NCI-H524 (cell line): ENCODE measurements at places on chromosomes 11 and 22.

GRCh38 chr22:19844377-19845053, 10.2 kb downstream of the GNB1L start:
- no peak for DNase-seq

- DNase-seq = no peak
These were observed 8.6 kb upstream of the JAM3 start for GRCh38 chr11:134060316-134060715.

DNA sequence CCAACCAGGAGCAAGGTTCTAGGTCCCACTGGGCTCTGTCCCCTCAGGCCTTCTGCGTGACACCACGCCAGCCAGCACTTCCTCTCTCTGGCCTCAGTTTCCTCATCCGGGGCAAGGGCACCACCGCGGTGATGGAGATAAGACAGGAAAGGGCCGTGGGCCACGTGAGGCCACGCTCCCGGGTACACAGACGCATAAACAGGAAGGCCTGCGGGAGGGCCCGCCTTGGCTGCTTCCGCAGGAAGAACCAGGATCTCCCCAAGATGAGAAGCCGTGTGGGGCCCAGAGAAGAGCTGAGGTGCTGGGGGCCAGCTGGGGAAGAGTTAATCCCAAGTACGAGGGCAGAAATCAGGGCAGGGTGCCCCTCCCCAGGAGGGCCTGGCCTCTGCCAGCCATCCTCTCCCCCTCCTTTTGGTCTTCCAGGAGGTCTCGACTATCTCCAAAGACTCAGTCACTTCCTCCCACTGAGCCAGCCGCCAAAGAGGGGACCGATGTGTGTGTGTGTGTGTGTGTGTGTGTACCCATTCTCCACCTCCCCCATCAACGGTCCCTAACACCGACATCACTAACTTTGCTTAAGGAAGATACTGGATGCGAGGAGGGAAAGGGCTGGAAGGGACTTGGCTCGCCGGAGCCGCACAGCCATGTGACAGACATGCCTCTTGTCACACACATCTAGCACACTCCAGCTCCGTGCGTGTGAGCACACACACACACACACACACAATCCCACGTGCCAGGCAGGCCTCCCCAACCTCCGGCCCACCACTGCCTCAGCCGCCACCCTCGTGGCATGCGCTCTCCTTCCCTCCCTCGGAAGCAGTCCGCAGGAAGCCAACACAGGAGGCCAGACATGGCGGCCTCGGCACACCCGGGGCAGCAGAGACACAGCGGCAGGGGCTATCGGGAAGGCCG, 1.4 kb downstream of the MFNG start:
- DNase-seq = peak; percentile 24

- no peak for DNase-seq
These were observed 56.6 kb downstream of the JAM3 start for GRCh38 chr11:134125507-134125906.

GRCh38 chr11:126194121-126194543, 17.3 kb downstream of the RPUSD4 start:
- DNase-seq = peak; percentile 49

DNA sequence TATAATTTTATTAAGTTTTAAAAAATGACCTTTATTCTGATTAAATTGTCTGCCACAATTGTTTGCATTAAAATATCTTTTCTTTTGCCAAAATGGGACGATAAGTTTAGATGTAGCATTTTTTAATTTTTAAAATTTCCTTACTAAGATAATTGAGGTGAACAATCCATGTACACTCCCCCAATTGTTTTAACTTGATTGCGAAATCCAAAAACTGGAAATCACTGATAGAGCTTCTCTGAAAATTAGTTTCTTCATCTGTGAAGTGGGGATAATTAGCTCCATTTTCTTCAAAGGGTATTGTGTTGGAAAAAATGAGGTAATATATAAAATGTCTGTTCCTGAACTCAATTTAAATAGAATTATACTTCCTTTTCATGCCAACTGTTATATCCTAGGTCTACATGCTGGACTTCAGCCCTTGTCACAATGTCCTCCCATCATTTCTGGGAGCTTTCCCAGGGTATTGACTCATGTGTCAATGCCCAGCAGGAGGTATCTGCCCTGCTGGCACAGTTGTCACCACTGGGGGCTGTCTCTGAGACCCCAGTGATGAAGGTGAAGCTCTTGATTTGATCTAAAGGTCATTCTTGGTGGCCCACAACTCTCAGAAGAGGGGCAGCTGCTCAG, 28.7 kb upstream of the NAV2 start:
- no peak for DNase-seq

DNA sequence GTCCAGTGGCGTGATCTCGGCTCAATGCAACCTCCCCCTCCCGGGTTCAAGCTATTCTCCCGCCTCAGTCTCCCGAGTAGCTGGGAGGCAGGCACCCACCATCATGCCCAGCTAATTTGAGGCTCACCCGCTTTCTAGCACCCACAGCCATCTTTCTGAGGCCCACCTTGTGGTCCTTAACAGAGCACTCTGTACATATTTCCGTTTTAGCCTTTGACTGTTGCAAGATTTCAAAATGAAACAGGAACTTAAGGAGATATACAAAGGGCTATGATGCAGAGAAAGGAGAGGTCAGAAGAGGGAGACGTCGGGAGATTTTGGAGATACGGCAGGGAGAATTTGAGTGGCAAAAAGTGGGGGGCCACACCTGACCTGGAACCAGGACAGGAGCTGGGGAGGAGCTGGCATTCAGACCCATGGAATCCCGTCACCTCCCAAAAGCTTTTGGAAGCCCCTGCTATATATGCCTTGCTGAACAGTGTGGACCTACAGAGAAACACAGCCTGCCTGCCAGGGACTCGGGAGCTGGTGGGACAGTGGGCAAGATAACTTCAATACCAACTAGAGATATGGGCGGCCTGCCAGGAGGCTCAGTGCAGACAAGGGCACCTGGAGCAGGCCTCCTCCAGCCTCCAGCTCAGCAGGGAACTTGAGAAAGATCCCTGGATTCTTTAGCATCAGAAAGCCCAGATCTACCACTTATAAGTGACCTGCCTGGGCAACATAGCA, 8.0 kb upstream of the CLCF1 start:
- no peak for DNase-seq

- DNase-seq = peak; percentile 94
These were observed 7.1 kb downstream of the USP18 start for GRCh38 chr22:18156878-18157713.

DNA sequence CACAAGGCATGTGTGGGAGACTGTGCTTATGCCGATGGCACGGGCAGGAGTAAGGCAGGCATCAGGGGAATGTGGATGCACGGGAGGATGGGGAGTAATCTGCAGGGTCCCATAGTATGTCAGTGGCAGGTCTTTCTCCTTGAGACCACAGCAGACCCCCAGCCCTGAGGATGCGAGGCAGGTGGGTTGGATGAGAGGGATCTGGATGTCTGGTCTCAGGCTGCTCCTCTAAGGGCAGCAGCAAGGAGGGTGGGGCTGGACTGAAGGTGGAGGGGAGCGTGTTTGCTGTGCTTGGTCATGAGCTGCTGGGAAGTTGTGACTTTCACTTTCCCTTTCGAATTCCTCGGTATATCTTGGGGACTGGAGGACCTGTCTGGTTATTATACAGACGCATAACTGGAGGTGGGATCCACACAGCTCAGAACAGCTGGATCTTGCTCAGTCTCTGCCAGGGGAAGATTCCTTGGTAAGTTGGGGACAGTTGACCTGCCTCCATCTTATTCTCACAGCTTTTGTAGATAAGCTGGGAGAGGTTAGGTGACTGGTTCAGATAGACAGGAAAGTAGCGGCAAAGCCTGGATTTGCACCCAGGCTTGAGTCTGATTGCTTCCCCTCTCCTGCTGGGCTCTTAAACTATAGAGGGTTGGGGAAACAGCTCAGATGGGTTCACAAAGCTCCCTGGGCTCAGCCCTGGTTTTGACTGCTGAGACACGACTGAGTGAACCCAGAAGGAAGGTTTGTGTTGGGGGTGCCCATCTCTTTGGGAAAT, at the start of gene APOL1:
APOL1 (plus strand) TSS at position 380 of the 769 bp plus-strand sequence. CDS start 1,823 bp downstream, outside the sequence.
- no peak for DNase-seq

DNA sequence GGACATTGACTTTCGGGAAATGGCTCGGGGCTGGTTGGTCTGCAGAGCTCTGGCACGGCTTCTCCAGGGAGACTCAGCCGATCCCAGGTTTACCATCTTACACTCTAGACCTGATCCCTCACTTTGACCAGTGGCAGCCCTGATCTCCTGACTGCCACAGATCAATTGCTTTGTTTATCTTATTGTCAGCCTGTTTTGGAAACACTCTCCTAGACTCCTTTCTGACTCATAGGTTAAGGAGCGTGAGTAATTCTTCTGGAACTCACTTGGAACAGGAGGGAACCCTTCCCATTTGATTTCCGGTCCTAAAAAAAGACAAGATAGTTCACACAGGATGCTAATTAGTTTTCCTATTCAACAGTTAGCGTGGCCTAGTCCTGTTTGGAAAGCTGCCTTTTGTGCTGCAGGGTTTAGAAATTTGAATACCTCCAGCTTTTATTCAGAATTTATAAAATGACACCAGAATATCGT, 16.0 kb upstream of the BMAL1 start:
- no peak for DNase-seq
